Natural killer cell treated with Interleukin-12 subunit alpha and Interleukin-12 subunit beta and Interleukin-15 and Interleukin-18, amount 100 ng/mL, for 72 hours (primary cell): ENCODE measurements at places on chromosomes 2 and 18.

DNA sequence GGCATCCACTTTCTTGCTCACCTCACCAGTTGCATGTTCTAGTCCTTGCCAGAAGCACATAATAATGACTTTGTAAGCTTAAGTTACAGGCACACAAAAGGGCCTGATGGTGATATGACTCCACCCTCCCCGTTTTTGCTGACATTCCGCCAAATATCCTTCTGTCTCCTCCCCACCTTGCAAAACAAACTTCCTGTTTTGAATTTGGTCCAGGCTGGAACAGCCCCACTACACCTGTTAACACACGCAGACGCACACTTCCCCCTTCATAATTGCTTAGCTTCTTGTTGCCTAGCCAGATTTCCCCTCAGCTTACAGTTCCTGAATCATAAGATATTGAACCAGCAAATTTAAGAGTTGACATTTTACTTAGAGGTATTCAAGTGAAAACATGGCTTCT, at the start of gene MGAT5:
TSS of gene MGAT5 (plus strand) at position 269 of the 400 bp plus-strand sequence. CDS start 332 bp downstream, outside the sequence.
- DNase-seq = no peak

GRCh38 chr2:120256651-120257000, 4.0 kb downstream of the RALB start:
- no peak for DNase-seq

DNA sequence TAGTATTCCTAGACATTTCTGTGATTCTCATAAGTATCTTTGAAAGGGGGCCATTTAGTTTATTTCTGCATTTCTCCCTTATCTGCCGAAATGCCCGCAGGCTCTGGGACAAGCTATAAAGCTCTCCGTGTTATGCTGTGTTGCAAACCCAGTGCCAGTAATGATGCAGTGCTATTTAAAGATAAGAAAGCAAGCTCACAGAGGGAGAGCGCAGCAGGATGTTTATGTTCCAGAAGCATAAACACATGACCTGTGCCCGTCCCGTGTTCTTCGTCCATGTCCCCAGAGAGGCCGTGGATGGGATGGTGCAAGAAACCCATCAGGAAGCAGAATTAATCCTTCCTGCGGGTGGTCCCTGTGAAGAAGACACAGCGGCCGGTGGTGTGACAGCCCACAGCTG, 99.4 kb downstream of the NEDD4L start:
- DNase-seq = no peak

GRCh38 chr2:220674033-220674432, 898.1 kb downstream of the EPHA4 start:
- DNase-seq = no peak

DNA sequence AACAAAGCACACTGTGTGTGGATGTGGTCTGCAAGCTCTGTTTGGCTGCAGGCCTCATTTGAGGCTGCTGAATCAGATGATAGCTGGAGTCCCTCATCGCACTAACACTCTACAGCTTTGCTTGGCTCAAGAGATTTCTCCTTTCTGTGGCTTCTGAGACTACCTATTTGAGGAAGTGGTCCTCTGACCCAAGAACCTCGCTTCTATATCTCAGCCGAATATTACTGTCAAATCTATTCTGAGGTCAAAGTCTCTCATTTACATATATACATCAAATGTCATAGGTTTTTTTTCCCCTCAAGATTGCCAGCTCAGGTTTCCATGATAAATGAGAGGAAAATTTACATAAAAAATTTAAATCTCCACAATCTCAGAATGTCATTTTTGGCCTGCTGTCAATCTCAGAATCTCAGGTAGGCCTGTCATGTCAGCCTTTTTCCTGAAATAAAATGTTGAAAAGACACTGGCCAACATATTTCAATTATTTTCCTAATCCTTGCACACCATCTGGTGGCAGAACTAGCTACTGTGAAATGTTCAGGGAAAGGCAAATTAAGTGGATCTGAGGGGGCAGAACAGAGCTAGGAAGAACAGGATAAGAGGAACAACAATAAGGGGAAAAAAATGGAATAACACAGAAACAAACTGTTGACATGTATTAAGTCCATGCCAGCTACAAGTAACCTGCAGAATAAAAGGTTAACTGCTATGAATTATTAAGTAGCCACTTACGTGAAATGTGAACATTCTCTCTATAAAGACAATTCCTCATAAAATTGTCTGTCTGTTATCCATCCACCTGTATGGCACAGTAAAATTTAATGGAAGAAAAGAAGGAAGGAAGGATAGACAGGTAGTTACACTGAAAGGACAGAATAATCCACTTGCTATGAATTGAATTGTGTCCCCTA, 39.3 kb downstream of the AP1S3 start:
- DNase-seq = no peak

DNA sequence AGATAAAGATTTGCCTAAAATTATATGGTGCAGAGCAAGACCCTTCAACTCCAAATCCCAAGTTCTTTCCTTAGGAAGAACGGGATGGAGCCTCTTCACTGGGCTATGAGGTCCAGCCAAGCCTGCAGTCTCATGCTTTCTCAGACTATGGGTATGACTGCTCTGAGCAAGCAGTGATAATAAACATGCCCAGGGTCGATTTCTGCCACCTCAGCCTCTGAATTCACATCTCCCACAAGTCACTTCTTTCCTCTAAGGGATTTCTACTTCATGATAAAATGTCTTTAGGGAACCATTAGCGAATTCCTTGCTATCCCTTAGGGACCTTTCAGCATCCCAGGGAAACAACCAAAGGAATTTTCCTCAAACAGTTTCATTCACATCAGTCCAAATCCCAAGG, 94.8 kb downstream of the GFPT1 start:
- no peak for DNase-seq

GRCh38 chr18:36303211-36303844, 5.8 kb downstream of the FHOD3 start:
- no peak for DNase-seq

GRCh38 chr18:2683055-2683454, 27.5 kb downstream of the SMCHD1 start:
- DNase-seq = no peak

- no peak for DNase-seq
These were observed 60.5 kb downstream of the RIT2 start for GRCh38 chr18:43054815-43055519.

DNA sequence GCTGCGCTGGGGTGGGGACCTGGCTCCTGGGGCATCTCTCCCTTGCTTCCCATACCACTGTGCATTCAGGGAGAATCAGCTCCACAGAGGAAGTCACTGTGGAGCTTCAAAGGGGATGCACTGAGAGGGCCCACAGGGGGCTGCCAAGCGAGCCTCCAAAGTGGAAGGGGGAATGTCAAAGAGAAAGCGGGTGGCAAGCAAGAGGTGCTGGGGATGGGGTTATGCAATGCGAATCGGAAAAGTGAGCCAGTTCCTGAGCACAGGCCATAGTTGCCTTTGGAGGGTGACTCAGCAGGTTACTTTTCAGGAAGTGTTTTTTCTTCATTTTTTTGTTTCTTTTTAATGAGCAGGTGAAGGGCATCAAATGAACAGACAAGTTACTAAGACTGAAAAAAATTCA, 17.6 kb downstream of the PMAIP1 start:
- no peak for DNase-seq

GRCh38 chr18:54762386-54762785, 65.9 kb upstream of the RAB27B start:
- DNase-seq = no peak

DNA sequence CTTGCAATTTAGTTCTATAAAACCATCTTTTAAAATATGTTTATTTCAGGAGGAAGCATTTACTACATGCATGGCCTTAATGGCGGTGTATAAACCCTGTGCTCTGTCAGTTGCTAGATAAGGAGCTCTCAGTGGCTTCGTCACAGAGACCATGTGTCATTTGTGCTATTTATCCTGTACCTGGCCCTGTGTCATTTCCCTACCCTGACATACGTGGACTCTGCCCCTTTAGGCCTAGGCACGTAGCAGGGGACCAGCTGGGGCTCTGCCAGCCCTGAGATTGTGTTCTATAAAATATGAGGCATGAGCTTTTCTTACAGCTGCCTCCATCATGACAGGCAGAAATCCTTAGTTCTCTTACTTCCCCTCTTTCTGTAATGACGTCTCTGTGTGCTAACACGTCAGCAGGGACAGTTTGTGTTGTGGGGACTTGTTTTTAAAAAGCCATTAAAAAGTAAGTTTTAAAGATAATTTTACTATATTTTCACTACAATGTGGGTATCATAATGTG, 88.0 kb downstream of the ITGB1BP1 start:
- no peak for DNase-seq

- no peak for DNase-seq
These were observed 245.3 kb upstream of the ID2 start for GRCh38 chr2:8436585-8436984.

DNA sequence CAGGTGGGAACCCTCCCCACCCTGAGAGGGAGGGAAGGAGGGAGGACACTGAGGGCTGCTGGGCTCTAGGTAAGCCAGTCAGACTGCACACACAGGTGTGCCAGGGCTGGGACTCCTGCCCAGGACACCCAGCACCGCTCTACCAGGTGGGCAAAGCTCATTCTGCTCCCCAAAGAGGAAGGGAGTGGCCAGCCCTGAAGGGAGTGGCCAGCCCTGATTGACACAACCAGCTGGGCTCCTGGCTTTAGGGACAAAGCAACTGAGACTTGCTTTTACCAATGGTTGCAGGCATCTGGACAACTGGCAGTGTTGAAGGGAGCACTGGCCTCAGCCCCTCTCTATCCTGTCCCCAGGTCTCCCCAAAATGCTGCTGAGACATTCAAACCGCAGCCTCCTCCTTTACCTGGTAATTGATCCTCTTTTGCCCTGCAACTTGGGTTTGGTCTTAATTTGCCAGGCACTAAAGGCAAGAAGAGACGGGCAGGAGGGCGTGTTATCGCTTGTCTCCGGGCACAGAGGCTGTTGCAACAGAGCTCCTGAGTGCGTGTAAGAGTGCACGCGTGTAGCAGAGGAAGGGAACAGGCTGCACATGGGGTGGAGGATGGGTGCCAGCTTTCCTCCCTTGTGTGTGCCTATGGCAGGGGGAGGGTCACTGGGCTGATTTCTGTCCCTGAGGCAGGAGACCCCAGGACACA, 14.5 kb upstream of the FOSL2 start:
- peak; percentile 71 for DNase-seq

GRCh38 chr18:37483221-37483971, 82.2 kb downstream of the CELF4 start:
- no peak for DNase-seq

GRCh38 chr18:45596036-45596435, 19.2 kb upstream of the SLC14A2 start:
- peak; percentile 41 for DNase-seq

GRCh38 chr2:228140934-228141528, 40.5 kb downstream of the SPHKAP start:
- DNase-seq = no peak

GRCh38 chr2:156445296-156446220, 9.4 kb downstream of the GPD2 start:
- no peak for DNase-seq

GRCh38 chr2:38740851-38741731, 10.1 kb downstream of the SRSF7 start:
- DNase-seq = no peak

GRCh38 chr2:54977149-54977548, 73.1 kb downstream of the RTN4 start:
- DNase-seq = no peak

- DNase-seq = no peak
These were observed 129.7 kb downstream of the LRP2 start for GRCh38 chr2:169232551-169233154.

GRCh38 chr2:226760412-226761194, 39.0 kb downstream of the IRS1 start:
- DNase-seq = no peak

DNA sequence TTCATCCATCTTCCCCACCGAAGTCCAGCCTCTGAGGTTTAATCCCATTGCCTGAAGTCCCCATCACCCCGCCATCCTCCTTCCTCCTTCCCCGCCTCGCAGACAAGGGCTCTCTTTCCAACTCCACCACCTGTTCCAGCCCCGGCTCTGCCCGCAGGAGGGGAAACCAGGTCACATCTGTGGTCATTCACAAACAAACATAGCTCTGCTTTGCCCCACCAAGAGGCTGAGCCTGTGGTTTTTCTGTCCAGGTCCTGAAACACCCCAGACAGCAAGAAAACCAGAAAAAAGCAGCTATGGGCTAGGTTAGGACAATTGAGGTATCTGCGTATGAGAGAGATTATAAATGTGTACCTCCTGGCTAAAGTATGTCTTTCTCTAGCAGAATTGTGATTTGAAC, 144.7 kb downstream of the GLI2 start:
- no peak for DNase-seq

DNA sequence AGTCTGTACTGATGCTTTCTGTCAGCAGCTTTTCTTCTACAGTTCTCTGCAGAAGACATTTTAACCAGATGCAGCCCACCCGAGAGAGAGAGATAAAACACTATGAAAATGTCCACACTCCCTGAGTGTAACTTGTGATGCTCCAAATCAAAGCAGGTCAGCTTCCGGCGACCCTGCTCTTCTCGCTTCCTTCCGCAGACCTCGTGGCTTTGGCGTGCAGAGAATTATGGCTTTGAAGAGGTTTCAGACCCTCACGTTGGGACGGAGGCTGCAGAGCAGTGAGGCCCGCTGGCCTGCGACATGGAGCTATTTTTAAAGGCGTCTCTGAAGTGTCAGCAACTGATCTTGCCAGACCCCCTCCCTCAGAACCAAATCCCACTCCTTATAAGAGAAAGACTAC, 41.8 kb downstream of the TMEM163 start:
- no peak for DNase-seq

GRCh38 chr2:240392084-240392947, 43.1 kb upstream of the GPC1 start:
- peak; percentile 60 for DNase-seq

DNA sequence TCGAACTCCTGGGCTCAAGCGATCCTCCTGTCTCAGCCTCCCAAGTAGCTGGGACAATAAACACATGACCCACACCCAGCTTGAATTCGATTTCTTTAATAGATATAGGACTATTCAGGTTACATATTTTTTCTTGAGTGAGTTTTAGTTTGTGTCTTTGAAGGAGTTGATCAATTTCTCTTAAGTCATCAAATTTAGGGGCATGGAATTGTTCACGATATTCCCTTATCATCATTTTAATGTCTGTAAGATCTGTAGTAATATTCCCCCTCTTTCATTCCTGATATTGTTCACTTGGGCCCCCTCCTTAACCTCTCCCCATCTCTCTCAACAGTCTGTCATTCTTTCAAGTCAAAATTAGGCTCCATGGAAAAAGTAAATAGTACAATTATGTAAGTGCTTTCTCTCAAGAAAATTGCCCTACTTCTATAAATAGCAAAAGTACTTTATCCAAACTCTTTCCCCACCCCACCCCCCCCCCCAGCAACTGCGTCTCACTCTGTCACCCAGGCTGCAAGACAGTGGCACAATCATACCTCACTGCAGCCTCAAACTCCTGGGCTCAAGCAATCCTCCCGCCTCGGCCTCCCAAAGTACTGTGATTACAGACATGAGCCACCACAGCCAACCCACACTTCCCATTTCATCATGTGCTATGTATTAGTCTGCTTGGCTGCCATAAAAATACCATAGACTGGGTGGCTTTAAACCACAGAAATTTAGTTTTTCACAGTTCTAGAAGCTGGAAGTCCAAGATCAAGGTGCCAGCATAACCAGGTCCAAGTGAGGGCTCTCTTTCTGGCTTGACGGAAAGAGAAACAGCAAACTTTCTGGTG, 20.1 kb downstream of the WDR33 start:
- no peak for DNase-seq

- no peak for DNase-seq
These were observed 6.5 kb downstream of the ANKMY1 start for GRCh38 chr2:240551288-240551687.

GRCh38 chr2:200443916-200444315, 66.0 kb downstream of the KCTD18 start:
- DNase-seq = no peak
